ENCODE measurements at places on chromosomes 13 and 19.

DNA sequence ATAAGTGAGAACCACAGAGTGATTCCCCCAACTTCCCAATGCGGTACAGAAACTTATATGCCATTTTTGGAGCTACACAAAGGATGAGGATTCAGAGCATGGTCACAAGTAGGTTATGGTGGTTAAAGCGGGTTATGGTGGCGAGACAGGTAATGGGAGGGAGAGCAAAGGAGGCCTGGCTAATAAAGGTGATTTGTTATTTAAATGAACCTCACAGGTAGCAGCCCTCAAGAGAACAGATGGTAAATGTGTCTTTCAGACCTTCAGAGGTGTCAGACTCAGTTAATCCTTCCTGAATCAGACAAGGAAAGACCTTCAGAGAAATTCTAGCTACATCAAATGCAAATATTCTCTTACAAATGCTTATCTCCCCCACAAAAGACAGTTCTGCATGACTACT lies 1971.4 kb downstream of the OLFM4 start:
- no peak for DNase-seq

DNA sequence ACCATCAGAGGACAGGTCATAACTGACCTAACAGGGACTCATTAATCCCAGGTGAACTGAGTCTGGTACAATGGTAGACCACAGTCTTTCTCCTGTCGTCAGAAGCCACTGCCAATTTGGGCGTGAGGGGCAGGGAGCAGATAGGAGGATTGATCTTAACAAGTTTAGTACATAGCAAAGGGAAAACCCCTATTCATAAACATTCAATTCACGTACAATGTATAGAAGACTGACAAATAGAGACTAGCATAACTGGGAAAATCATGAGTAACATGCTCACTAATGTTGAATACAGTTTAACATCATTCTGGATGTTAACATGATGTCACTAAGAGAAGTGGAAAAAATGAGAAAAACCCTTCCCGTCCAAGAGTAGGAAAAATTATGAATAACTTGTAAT lies 54.1 kb downstream of the SLC7A1 start:
- DNase-seq: no peak

GRCh38 chr13:41694545-41695301 lies 237.4 kb downstream of the RGCC start:
- peak; percentile 91 for DNase-seq

DNA sequence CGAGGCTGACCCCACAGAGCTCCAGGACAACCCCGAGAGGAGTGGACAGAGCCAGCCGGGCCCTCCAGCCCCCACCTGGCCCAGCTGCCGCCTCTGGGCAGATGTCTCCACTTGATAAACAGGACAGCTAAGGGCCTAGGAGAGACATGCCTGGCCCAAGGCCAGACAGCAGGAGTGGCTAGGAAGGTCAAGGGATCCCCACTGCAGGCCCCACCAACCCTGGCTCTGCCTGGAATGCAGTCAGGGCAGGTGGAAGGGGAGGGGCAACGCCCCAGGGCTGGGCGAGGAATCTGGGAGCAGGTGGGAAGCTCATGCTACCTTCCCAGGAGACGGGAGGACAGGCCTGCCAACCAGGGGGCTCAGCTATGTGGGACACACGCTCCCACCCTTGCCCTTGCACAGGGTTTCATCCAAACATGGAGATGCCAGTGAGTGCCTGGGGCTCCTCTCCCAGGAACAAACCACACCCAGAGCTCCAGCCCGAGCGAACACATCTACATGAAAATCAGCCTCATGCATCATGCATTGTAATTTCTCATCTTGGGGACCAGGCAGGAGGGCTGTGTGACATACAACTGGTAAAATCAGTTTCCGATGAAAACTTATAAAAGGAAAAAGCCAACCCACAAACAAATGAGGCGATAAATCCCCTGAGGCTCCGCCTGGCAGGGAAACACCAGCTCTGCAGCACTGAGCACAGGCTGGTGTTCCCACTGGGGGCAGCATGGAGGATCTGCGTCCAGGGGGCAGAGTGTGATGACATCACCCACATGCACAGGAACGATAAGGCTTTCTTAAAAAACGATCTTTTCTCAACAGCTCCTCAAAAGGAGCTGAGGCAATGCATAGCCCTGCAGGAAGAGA lies 25.0 kb downstream of the SH3GL1 start:
- DNase-seq: no peak

DNA sequence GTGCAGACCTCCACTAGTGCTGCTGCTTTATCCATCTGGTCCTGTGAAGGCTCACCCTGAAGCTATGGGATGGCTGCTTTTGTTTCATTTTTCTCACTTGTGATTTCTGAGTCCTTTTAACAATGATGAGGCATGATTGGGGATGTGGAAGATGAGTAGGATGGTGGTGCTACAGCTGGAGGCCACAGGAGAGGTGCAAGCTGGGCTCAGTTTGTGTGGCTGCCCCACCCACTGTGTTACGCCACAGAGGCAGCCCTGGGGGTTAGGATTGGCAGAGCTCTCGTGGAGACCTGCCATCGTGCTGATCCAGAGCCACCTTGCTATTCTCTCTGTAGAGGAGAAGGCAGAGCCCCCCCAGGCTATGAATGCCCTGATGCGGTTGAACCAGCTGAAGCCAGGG lies 19.6 kb upstream of the QTRT1 start:
- DNase-seq: no peak

Data from non-pigmented ciliary epithelial cell (primary cell).